SHP77 treated with DMSO at 0.1 percent for 48 hours (cell line): ENCODE measurements at places on chromosomes 6 and 20.

- DNase-seq, result no peak
Measured at GRCh38 chr6:107156617-107157016, 41.3 kb upstream of the BEND3 start.

GRCh38 chr6:12327391-12327790, 37.2 kb downstream of the EDN1 start:
- no peak for DNase-seq

DNA sequence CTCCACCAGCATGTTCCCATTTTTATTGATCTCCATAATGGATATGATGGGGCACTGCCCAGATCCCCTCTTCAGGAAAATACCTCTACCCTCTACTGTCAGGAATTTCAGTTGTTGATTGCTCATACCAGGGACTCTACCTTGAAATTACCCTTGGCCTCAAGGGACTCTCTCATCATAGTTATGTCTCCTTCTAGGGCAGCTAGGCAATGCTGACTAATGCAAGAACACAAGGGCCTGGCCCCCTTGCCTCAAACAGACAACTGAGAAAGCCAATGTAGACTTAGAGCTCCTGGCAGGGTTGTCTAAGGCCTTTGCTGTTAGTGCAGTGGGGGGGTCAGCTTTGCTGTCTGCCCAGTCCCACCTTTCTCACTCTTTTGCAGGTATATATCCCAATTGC, 493.1 kb downstream of the BTBD3 start:
- no peak for DNase-seq

GRCh38 chr6:147040121-147040910, 163.9 kb upstream of the STXBP5 start:
- DNase-seq, result no peak

- DNase-seq, result no peak
Measured at GRCh38 chr20:51545515-51545914, 3.0 kb upstream of the NFATC2 start.

DNA sequence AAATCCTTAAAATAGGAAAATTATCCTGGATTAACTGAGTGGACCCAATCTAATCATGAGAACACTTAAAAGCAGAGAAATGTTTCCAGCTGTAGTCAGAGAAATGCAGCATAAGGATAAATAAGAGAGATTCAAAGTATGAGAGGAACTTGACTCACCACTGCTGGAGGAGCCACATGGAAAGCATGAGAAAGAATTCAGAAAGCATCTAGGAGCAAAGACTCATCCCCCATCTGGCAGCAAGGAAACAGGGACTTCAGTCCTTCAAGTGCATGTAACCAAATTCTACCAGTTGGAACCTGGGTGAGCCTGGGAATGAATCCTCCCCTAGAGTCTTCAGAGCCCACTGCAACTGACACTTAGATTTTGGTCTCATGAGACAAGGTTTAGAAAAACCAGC, 33.7 kb downstream of the RNF146 start:
- DNase-seq, result no peak

DNA sequence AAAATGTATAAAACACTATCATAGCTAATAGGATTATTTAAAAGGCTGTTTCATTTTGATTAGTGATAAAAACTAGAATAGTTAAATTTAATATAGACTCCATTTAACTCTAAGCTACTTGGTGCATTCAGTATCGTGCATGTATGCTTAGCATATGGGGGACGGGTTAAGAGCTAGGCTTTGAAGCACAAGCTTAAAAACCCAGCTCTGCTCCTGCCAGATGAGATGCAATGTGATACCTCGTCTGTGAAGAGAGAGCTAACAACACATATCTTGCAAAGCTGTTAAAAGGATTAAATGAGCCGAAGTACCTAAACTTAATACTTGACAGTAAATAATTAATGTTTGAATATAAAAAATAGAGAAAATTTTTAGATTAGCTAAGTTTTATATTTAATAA, 42.2 kb downstream of the DTNBP1 start:
- no peak for DNase-seq

DNA sequence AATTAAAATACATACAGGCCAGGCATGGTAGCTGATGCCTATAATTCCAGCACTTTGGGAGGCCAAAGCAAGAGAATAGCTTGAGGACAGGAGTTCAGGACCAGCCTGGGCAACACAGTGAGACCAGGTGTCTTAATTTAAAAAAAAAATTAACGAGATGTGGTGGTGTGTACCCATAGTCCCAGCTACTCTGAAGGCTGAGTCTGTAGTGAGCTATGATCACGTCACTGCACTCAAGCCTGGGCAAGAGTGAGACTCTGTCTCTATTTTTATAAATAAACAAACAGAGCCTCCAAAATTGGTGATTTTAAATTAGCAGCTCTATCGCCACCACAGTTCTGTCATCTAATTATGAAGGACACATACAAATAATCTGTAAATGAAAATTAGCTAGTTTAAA, 37.9 kb downstream of the ABHD12 start:
- no peak for DNase-seq

- DNase-seq, result no peak
Measured at GRCh38 chr6:78597966-78598365, 269.4 kb upstream of the IRAK1BP1 start.

GRCh38 chr20:5524896-5525295, 208.1 kb upstream of the PROKR2 start:
- no peak for DNase-seq

- no peak for DNase-seq
Measured at GRCh38 chr20:2446845-2447244, 23.7 kb downstream of the SNRPB start.

DNA sequence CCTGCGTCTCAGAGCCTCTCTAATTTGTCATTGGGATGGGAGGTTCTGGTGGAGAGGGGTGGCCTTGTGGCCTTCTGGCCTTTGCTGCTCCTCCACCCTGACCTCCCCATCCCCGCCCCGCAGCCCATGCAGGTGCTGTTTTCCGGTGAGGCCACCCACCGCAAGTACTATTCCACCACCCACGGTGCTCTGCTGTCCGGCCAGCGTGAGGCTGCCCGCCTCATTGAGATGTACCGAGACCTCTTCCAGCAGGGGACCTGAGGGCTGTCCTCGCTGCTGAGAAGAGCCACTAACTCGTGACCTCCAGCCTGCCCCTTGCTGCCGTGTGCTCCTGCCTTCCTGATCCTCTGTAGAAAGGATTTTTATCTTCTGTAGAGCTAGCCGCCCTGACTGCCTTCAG, 171.8 kb upstream of the RNF24 start:
- DNase-seq, result no peak

DNA sequence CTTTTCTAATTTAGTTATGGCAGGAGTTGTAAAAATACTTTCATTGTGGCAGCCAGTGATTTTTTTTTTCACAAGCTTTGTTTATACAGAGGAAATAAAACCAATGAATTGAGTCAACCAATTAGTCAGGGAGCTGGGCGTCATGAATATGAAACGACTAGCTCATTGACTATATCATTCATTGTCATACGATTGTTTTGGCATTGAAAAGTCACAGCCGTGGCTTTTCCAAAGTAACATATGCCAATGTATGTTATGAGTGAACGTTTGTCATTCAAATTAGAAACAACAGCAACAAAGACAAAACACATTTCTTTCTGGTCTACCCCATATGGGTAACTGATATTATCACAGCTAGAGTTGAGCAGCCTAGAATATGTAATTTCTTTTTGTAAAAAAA, 810.6 kb downstream of the EPHA7 start:
- DNase-seq, result no peak

- DNase-seq, result no peak
Measured at GRCh38 chr6:34973547-34974248, 84.6 kb downstream of the ANKS1A start.

DNA sequence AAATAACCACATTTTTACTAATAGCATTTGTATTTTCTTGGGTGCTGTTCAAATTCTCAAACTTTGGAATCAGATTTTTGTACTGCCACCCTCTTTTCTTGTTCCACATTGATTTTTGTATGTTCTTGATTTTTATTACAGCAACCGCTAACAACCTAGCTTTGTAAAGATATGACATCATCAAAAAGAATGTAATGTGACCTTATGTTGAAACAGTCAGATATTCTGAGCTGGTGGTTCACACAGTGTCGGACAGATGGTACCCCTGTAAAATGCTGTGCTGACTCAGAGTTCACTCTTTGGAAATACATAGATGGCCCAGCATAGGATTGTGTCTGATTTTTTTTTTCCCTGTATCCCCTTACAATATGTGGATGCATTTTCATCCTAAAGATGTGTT, 118.9 kb downstream of the QKI start:
- peak; percentile 52 for DNase-seq
